ENCODE measurements at places on chromosomes 6 and 20.

DNA sequence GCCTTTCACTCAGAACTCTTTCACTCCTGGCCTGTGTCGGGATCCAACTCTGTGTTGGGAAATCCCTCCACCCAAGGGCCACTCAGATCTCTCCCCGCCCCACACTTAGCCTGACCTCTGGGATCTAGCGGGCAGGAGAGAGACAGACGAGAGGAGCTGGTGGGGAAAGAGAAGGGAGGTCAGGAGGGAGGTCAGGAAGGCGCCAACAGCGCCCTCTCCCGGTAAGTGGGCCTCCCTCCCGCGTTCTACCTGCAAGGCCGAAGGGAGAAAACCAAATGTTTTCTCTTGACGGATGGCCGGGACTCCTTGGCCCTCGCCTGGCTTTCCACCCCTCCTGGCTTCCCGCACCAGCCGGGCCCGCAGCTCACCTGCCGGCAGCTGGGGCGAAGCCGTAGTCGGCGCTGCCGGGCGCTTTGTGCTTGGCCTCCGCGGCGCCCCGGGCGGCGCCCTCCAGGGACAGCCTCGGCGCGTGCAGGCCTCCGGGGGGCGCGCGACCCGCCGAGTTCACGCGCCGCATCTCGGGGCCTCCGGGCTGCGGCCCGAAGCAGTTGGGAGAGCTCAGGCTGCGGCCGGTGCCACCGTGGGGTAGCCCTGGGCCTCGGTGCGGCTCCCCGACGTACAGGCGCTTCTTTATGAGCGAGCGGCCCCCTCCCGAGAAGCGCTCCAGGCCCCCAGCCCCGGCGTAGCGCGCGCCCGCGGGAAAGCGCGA is 38.2 kb downstream of the C6orf132 start:
- peak; percentile 66 for DNase-seq

- no peak for DNase-seq
These were observed 67.5 kb upstream of the COL21A1 start for GRCh38 chr6:56314683-56315523.

DNA sequence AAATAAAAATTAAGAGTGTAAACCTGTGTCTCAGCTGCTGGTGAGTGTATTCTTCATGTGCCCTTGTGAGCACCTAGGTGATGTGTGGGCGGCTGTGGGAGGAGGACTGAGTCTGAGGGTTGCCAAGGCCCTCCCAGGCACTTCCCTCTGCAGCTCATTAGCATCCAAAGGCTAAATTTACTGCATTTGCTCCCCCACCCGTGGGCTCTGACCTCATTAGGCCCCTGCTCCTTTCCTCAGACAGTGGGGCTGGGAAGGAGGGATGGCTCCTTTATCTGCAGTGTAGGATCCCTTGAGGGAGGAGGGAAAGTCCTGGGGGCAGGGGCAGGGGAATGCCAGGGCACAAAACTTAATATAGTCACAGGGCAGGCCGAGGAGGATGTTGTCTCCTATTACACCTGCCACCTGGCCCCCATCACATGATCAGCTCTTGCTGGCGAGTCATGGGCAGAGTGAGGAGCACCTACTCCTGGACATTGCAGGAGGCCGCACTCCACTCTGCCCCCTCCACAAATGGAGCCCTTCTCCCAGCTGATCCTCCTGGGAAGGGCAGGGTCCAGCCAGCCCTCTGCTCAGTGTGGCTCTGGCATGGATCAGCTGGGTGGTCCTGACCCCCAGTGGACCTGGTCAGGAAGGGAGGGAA is 133.2 kb downstream of the MRPL14 start:
- no peak for DNase-seq

DNA sequence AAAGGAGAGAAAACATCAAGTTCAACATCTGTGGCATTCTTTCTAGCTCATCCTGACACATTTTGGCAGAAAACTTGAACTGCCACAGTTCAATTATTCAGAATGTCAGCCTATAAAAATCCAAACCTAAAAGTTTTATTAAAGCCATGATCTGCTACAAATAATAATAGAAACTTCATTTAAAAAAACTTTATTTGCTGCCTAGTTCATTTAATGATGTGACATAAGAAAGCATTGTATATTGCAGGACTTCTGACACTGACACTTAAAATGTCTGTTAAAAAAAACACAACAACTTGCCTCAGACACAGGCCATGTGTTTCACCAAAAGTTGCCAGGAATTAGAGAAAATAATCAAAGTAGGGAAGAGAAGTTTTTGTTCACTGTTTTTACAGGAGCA is 88.3 kb upstream of the HTR1E start:
- DNase-seq = no peak

DNA sequence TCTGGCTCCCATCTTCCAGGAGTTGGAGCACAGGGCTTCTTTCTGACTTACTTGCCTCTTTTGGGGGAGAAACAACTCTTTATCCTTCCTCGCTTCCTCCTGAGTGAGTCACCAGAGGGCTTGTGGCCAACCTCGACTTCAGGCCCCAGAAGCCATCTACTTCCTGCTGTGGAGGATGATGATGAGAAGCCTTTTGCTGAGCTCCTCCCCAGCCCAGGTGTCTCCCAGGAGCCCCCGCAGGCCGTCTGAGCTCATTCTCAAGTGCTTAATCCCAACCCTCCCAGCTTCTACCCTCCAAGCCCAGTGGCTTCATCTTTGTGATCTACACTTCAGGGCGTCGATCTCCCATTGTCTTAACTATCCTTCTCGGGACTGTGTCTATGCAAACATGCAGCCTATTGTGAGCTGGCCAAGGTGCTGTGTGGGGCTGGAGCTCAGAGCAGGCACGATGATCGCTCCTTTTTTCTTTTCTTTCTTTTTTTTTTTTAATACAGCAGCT is 27.9 kb downstream of the SDCBP2 start:
- peak; percentile 15 for DNase-seq

DNA sequence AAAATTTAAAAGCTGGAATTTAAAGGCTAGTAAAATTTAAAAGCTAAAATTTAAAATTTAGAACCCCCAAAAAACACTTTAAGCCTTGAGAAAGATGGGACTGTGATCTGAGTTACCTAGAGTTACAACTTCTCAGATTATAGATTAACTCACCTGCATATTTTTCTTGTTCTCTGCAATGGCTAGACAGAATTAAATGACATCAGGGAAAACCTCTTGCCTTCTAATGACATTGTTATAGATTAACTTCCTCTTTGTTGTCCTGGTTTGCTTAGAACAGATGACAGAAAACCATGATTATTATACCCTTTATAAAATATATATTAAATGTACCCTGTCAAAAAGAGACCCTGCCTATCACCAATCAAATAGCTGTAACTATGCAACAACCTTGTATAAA is 56.4 kb downstream of the TRDN start:
- DNase-seq = no peak

DNA sequence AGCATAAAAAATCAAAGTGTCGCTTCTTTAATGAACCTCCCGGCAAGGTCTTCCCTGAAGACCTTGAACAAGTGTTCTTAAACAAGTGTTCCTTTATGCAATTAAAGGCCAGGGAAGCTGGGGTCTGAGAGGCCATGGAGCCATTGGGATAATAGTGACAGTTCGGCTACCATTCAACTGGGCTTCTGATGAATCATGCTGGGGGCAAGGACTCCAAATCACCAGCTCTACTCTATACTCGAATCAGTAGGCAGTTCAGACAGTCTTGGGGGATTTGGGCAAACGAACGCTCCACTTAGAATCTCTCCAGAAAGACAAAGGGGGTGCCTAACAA is 34.7 kb upstream of the EZR start:
- DNase-seq = no peak

Data from stimulated activated CD4-positive, alpha-beta T cell treated with anti-CD3 and anti-CD28 coated beads, TNF-alpha, amount 100 ng/mL, for 4 hours (primary cell).